Activated CD4-positive, alpha-beta T cell treated with anti-CD3 and anti-CD28 coated beads for 4 hours (primary cell): ENCODE measurements at places on chromosomes 1 and 21.

GRCh38 chr1:168556647-168557046, 12.8 kb upstream of the XCL2 start:
- no peak for DNase-seq

GRCh38 chr1:221644145-221644448, 97.8 kb downstream of the DUSP10 start:
- no peak for DNase-seq

GRCh38 chr1:206704226-206704625, 19.5 kb downstream of the MAPKAPK2 start:
- no peak for DNase-seq

DNA sequence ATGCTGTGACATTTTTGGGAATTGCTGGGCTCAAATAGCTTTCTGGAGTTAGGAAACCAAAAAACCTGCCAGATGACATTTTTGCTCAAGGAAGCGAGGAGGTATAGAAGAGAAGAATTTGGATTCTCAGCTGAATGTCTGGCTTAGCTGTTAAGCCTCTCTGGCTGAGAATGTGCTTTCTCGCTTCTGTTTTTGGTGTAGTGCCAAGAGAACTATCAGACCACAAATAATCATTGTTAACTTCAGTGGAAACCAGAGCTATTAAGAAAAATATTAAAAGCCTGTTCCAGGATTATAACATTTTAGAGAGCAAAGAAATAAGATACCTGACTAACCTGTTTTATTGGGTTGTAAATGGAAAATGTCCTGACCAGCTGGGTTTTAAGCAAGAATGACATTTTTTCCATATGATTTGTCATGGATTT, 39.5 kb upstream of the DIPK1A start:
- no peak for DNase-seq

DNA sequence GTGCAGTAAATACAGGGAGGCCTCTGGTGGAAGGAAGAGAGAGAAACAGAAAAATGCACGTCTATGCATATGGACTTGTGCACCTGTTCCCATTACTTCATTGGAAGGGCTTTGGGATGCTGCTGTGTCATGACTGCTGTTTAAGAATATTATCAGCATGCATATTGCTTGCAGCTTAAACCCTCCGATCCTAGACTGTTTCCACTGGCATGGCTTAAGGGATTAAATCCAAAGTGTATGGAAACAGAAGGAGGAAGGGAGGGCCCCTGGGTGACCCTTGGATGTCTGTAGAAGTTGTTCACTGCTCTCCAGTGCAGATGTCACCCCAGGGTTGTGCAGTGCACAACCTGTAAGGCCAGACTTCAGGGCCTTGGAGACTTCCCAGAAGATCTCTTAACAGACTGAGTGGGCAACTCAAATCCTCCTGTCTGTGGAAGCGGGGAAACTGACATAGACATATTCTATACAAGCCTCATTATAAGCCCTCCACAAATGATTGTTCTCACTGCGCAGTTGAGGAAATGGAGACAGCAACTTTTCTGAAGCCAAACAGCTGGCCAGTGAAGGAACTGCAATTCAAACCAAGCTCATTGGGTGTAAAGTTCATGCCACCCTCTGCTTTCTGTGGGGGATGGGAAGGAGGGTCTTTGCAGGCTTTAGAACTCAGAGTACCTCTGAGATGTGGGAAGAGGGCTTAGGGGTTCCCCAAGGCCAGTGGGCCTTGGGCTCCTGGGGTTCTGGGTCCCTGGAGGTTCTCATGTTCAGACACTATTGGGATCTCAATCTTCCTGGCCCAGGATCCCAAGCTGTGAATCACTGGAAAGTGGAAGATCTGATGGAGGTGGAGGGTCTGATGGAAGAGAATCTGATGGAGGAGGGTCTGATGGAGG, 73.8 kb downstream of the UMODL1 start:
- DNase-seq = no peak

GRCh38 chr21:35084869-35085268, 35.8 kb upstream of the RUNX1 start:
- no peak for DNase-seq

DNA sequence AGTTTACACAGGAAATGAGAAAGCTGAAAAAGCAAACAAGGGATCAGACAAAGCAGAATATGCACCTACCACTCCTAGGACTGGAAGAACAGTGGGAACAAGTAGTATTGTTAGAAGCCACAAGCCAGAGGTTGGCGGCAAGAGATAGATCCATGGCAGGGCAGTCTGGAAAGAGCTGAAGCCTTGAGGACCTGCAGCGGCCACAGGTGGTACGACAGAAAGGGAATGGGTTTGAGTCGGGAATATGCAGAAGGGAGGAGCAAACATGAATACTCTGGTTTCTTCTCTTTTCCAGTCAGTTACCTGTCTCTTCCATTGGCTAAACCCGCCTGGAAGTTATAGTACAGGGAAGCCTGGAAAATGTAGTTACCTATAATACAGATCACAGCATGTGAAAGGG, 3.9 kb upstream of the PCNX2 start:
- no peak for DNase-seq

DNA sequence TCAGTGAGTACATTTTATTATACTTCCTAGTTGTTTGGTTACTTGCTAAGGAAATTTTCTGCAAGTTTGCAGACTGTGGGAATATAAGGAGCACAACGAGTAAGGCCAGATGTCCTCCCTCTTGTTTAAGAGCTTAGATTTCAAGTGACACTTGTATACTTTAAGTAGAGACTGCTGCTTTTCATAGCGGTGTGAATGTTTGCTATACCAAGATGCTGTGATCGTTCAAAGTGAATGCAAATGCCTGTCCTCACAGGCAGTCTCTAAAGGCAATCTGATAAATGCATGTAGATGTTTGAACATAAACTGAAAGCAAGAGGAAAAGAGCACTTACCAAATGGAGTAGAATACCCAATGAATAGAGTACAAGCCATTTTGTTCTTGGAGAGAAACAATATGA, 226.4 kb downstream of the NRIP1 start:
- DNase-seq = no peak

GRCh38 chr1:236147521-236148469, 5.5 kb downstream of the GPR137B start:
- no peak for DNase-seq

GRCh38 chr1:93701629-93702028, 20.0 kb upstream of the BCAR3 start:
- no peak for DNase-seq

GRCh38 chr1:153962088-153963029, 978 bp downstream of the SLC39A1 start:
- no peak for DNase-seq

DNA sequence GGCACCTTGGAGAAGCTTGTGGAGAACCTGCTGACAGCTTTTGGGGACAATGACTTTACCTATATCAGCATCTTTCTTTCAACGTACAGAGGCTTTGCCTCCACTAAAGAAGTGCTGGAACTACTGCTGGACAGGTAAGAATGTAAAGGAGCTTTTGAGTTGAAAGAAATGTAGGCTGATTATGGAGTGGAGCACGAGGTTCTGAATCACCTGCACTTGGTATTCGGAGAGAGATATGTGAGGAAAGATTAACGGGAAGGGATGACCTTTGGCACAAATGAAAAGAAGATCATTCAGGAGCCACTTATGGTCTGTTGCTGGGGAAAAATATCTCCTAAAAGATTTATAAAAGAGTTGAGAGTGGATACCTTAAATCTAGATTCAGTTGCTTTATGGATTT, 42.7 kb downstream of the RGL1 start:
- no peak for DNase-seq

DNA sequence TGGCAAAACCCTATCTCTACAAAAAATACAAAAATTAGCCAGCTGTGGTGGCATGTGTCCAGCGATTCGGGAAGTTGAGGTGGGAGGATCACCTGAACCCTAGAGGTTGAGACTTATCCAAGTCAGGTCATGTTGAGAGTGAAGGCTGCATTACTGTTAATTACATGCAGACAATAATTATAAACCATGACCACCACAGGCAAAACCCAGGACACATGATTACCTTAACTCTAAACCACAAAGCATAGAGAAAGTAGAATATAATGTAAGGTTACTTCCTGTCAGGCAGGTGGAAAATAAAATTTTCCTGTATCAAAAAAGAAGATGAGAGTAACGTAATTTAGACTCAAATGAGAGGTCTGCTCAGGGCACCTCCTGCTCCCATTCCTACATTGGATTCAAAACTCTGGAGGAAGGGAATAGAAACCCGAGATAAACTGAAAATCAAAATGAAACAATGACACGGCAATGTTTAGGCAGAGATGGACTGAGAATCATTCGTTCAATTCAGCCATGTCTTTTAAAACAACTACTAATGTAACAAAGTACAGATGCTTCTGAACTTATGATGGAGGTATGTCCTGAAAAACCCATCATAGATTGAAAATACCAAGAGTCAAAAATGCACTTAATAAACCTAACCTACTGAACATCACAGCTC, 33.6 kb downstream of the RGS8 start:
- DNase-seq = no peak

- DNase-seq = no peak
Measured at GRCh38 chr1:153791648-153792253, 16.5 kb downstream of the SLC27A3 start.

GRCh38 chr1:179424610-179425009, 58.8 kb downstream of the AXDND1 start:
- DNase-seq = no peak

- DNase-seq = no peak
Measured at GRCh38 chr1:174769961-174770549, 229.7 kb upstream of the CACYBP start.

GRCh38 chr1:230370109-230370508, 56.0 kb downstream of the PGBD5 start:
- no peak for DNase-seq

GRCh38 chr1:30125021-30125820, 598.2 kb downstream of the MATN1 start:
- no peak for DNase-seq

GRCh38 chr1:243409284-243409683, 153.4 kb downstream of the SDCCAG8 start:
- DNase-seq = no peak

- no peak for DNase-seq
Measured at GRCh38 chr1:163697137-163697536, 375.4 kb downstream of the NUF2 start.

GRCh38 chr1:167294528-167294927, 73.8 kb downstream of the POU2F1 start:
- DNase-seq = no peak

DNA sequence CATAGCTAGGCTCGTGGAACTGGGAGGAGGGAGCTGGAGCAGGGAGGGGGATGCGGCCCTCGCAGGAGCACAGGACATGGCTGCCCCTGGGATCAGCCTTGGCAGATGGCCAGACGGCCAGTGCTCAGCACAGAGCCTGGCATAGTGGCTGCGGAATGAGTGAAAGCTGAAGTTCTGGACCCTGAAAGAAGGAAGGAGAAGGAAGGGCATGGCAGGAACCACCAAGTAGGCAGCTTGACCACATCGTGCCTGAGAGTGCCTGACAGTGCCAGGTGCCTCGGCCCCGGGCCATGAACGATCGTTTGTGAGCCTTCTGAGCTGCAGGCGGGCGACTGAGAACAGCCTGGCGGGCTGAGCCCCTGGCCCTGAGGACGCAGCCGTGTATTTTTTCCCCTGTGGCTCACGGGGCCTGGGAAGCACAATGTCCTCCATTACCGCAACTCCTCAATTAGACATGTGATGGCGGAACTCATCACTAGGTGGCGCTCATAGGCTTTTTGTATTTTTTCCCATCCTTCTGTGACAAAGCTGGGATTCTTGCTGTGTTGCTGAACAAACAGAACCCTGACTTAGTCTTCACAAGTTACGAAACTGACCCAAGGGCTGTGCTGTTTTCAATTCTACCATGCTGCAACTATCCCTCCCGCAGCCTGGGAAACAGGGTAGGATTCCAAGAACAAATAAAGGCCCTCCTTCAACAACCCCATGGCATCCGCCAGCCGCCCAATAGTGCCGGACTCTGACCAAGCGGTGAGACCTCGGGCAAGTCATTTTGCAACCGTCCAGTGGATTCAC, 29.9 kb upstream of the TMEM61 start:
- DNase-seq = peak; percentile 6

GRCh38 chr21:41848533-41848932, 30.6 kb downstream of the PRDM15 start:
- DNase-seq = no peak

- peak; percentile 79 for DNase-seq
Measured at GRCh38 chr1:160795951-160796383, at the start of gene LY9. Gene LY9 (plus strand): TSS chr1:160796174. CDS start chr1:160796188, 14 bp downstream.

GRCh38 chr1:31749785-31750735, 14.1 kb downstream of the ADGRB2 start:
- DNase-seq = no peak

GRCh38 chr1:21823206-21823979, 11.3 kb downstream of the LDLRAD2 start:
- DNase-seq = no peak

DNA sequence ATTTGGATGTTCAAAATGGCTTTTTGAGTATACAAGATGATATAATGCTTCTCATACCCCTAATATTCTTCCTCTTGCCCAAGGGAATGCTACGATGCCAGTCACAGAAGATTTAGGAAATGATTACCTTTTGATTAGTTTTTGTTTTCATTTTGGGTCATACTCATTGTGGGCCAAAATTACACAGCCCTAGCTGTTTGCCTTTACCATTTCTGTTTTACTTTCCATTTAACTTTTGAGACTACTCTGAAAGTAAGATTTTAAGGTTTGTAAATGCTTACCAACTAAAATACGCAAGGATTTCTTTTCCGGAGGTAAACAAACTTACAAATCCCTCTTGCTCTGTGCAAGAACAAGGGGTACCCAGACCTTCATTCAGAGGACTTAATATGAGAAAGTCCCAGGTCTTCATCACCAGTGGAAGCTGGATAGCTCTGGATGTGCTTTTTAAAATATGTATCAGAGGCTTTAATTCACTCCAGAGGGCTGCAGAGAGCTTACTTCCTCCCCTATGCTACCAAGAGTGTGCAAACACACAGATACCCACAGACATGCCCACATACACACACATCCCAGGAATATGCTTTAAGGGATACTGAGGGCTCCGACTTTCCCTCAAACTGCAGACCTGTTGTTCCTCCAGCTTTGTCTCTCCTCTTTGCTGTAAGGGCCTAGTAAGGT, 631.4 kb downstream of the SMYD3 start:
- DNase-seq = no peak

DNA sequence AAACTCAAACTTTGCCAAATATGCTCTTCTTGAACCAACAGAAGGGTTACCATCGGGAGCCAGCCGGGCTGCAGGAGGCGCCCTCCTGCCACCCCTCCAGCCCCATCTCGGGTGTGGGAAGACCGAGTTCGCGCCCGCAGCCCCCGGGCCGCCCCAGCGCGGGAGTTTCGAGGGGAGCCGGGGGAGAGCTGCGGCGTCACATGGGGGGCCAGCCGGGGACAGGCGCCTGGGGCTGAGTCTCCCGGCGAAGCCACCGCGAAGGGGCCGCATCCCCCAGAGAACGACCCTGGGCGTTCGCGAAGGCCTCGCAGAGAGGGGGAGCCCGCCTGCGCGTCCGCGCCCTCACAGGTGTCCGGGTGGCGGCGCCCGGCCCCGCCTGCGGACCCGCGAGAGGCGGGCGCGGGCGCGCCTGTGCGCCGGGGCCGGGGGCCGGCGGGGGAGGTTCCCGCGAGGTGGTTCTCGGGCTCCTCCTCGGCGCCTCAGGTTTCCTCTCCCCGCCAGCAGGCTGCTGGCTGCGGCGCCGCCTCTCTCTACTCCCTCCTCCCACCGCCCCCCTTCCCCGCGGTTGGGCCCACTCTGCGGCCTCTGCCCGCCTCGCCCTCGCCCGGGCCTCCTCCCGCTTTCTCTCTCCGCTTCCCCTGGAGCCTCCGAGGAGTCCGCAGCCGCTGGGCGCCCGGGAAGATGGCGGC, at the start of gene RAVER2:
TSS of gene RAVER2 (plus strand) at position 584 of the 689 bp plus-strand sequence. CDS start at position 682, 98 bp downstream.
- DNase-seq = peak; percentile 40

GRCh38 chr1:147757015-147757990, 3.1 kb downstream of the GJA5 start:
- no peak for DNase-seq
